Osteoblast (primary cell): ENCODE measurements at places on chromosomes 5 and 9.

DNA sequence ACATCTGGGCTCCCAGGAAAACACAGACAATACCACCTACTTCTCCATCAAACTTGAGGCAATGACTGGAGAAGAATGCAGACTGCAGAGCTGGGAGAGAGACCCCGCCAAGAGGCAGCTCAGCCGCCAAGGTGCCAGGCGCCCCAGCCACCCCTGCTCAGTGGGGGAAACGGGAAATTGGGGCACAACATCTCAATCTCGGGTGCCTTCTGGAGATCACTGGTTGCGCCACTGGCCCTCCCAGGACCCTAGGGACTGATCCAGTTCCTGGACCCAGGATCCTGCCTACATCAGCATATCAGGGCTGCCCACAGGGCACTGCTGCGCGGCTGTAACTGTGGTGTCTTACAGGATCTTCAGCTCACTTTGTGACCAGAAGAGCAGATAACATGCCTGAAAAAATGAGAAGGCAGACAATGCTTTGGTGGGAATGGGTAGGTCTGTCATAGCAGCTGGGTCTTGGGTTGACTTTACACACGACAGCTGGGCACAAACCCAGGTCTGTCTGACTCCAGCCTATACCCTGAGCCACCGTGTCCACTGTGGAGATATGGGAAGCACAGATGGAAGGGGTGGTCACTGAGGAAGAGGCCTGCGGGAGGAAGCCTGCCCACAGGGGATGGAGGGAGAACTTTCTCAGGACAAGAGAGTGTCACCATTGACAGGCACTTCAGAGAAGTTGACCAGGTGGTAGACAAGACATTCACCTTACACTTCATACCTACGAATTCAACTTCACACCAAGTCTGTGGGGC, 135.2 kb upstream of the RAPGEF1 start:
- peak; percentile 80 for DNase-seq

- DNase-seq: peak; percentile 6
Observed at GRCh38 chr5:116569999-116570398, 4.6 kb downstream of the SEMA6A start.

DNA sequence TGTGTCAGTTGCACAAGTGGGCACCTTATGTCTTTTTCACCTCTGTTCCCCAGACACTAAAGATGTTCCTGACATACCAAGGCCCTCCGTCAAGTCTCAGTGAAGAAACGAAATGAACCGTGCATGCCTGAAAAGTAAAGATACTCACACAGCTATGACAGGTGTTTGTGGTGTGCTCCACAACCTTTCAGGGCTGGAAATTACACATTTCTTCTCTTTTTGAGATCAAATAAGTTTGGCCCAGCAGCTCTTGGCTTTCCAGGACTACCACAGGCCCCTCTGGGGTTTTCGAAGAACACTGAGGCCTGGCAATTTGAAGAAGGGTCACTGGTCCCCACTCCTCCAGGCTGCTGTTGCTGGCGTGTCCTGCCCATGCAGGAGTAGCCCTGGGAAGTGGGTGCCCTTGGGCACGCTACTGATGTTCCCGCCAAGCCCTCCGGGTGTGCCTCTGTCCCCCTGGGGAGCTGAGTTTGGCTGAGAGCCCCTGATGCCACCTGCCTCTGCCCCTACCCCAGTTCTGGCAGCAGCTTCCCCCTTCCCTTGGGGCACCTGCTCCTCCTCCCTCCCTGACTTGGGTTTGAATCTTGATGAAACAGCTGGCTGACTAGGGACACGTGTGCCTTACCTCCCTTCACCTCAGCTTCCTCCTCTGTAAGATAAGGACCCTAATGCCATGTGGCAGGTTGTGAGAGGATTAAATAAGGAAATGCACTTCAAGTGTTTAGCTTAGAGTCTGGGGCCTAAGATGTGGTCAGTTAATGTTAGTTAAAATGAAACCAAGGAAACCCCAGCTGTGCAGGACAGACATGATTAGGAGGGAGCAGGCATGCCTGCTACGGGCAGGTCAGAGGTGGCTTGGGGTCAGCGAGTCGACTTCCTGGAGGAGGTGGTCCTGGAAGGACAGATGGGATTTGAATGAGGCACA, 49.1 kb upstream of the GADD45G start:
- DNase-seq: no peak

GRCh38 chr5:122310889-122311288, 1.1 kb upstream of the SNCAIP start:
- peak; percentile 76 for DNase-seq

DNA sequence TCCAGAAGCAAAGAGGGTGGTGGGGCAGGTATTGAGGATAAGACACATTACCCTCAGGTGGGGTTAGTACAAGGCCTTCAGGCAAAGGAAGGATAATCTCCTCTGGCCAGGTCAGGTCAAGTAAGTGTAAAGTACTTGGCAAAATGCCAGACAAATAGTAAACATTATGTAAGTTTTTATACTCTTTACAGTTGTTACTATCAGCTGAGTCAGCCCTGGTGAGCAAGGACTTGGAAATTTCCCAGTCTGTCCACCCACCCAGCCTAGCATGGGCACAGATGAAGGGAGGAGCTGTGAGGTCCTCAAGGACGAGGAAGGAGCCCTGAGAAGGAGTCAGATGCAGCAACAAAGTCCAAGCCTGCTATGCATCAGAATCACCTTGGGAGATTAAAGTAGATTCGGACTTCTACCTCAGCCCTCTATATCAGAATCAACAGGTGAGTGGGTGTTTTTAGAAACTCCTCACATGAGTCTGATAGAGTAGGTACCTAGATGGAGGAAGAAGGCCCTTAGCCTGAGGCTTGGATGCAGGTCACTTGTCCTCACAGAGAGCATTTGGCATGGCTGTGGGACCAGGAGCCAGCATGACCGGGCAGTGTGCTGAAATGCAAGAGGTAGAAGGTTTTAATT, 50.2 kb upstream of the BARX1 start:
- DNase-seq: peak; percentile 53

GRCh38 chr5:123163225-123163876, 74.3 kb downstream of the PRDM6 start:
- DNase-seq: no peak

DNA sequence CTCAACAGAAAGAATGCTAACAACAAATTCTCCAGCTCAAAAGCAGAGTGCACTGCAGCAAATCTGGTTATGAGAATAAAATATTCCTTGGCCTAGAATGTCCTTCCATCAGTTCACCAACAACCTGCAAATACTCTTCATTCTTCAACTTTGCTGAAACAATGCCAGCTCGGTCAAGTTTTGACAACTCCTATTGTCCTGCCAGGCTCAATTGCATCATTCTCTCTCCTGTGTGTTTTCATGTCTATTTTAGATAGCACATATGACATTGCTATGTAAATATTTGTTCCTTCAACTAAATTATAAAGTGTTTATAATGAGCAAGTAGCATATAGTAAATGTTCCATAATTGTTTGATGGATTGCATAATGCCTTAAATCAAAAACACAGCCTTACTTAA, 463.8 kb downstream of the TLE1 start:
- no peak for DNase-seq

- no peak for DNase-seq
Observed at GRCh38 chr5:61026004-61026403, 81.0 kb downstream of the NDUFAF2 start.

DNA sequence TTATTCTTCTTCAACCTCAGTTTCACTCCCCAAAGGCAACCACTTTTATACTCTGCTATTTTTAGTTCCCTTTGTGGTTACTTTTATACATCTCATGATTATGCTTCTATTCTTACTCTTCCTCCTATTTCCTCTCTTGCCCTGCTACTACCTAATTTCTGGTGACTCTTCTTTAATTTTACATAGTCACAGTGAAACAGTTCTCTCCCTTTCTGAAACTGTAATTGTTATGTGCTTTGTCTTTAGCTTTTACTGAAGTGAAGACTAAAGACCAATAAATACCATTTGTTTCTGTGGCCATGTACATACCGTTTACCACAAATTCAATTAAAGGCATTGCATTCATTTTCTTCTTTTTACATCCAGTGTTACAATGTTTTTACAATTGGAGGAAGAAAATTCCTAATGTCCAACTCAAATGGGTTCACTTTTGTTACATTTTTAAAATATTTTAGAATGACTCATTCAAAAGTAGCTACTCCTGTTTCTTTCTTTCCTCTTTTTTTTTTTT, 410.6 kb downstream of the PSAT1 start:
- DNase-seq: peak; percentile 84

GRCh38 chr5:149228618-149229297, 42.9 kb upstream of the AFAP1L1 start:
- DNase-seq: peak; percentile 87

- DNase-seq: no peak
Observed at GRCh38 chr5:58019614-58020013, 440.3 kb downstream of the PLK2 start.

GRCh38 chr9:123658792-123659191, 271.1 kb downstream of the DENND1A start:
- no peak for DNase-seq

GRCh38 chr5:173851595-173852243, 36.4 kb upstream of the CPEB4 start:
- DNase-seq: no peak

- DNase-seq: peak; percentile 29
Observed at GRCh38 chr5:125835293-125836172, 587.7 kb upstream of the GRAMD2B start.

GRCh38 chr5:113343343-113343742, 91.4 kb downstream of the TSSK1B start:
- no peak for DNase-seq

- DNase-seq: no peak
Observed at GRCh38 chr9:77604316-77604715, 43.8 kb downstream of the GNA14 start.

DNA sequence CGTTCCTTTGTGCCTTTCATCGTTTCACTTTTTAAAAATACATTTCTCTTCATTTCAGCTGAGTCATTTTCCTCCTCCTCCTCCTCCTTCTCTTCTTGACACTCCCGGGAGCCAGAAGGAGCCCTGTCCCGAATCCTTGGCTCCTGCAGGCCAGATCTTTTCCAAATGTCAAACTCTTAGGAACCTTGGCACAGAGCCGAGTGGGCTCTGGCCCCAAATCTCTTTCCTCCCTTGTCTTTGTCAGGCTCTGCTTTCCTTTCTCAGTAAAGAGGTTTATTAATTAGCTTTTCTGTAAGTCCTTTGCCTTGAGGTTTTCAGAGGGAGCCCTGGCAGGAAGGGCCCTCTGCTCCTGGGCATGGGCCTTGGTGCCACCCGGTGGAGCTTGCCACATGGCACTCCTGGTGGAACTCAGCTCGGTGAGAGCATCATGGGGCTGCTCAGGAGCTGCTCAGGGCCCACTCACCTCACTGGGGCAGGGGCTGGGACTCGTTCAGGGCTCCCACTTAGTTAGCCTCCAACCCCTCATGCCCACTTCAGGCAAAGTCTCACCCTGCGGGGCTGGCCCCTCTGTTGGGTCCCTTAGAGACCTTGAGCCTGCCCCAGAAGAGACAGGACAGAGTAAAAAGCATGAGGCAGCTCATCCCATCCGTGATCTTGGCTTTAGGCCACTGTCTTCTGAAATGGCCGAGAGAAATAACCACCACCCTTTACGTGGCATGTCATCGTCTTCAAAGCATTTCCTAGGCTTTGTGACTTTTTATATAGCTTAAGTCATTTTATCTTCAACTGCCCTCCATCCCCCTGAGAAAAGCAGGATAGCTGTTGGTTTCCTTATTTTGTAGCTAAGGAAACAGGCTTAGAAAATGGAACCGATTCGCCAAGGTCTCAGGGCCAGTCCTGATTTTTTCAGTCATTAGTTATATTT, 17.1 kb downstream of the STC2 start:
- DNase-seq: peak; percentile 81

GRCh38 chr5:119336845-119337580, 18.8 kb upstream of the TNFAIP8 start:
- no peak for DNase-seq

GRCh38 chr9:37034305-37034937, 353 bp upstream of the PAX5 start:
- DNase-seq: peak; percentile 89

DNA sequence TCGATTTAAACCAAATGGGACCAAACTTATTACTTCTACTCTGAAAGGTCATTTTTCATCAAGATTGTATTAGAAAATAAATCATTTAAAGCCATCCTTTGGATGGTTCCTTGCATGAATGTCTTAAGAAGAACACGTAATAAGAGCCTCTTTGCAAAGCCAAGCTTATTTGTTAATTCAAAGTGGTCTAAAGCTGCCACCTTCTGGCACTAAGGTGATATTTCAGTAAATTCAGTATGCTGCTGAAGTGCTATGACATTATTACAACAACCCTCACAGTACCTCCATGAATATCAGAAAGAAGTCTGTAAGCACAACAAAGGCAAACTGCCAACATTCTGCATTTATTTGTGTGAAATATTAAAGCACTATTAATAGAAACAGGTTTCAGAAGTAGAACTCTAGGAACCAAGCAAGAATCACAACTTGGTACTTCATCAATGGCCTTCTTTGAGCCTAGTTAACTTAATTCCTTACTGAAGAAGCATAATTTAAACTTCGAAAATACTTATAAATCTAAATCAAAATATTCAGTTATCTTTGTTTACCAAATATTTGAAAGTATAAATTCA, 53.1 kb upstream of the TYRP1 start:
- no peak for DNase-seq

GRCh38 chr5:36599986-36600779, 6.2 kb upstream of the SLC1A3 start:
- peak; percentile 79 for DNase-seq

DNA sequence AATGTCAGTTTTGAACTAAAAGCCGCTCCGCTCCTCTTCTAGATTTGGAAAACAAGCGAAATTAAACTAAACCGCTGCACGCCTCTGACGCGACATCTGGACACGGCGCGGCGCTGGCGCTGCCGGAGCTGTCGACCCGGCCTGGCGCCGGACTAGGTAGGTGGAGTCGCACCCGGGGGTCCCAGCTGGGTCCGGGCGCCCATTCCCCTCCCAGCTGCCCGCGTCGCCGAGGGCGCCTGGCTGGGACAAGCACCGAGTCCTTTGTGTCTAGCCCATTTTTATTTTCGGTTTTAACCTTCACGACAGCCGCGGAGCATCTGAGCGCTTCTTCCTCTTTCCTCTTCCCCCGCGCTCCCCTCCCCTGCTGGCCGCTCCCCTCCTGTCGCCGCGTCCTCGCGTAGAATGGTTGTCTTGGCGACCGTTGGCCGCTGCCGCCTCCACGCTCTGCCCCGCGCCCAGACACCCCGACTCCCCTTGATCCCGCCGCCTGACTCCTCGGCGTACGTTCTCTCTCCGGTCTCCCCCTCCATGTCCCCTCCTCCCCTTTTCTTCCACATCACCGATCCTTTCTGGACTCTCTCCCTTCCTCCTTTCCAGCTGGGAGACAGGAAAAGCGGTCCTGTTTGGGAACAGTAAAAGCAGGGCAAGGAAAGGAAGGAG, 545 bp downstream of the CDKN2B-AS1 start:
- DNase-seq: peak; percentile 92

GRCh38 chr5:116572350-116573278, 2.0 kb downstream of the SEMA6A start:
- DNase-seq: peak; percentile 58

GRCh38 chr9:4180907-4181605, 118.8 kb downstream of the GLIS3 start:
- no peak for DNase-seq

GRCh38 chr9:83509402-83509801, 28.8 kb downstream of the FRMD3 start:
- DNase-seq: no peak

- no peak for DNase-seq
Observed at GRCh38 chr5:124287813-124288212, 458.6 kb downstream of the ZNF608 start.

- peak; percentile 47 for DNase-seq
Observed at GRCh38 chr5:144333336-144333920, 162.8 kb downstream of the KCTD16 start.
